Adrenal gland (tissue), 19 donors: ENCODE measurements at places on chromosomes 12 and 14.

DNA sequence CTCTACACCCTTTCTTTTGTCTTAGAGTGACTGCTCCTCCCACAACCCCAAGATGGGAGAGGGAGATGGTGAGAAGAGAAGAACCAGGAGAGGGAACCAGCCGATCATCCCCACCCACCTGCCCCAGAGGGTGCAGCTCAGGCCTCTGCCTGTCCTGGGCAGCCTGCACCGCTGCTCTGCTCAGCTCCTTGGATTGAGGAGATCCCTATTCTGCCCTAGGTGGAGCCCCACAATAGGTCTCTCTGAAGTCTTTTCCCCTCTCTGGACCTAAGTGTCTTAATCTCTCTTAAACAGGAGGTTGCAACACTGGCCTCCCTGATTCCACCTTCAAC lies 2.2 kb downstream of the ANKRD33 start:
- peak; percentile 2 for DNase-seq

DNA sequence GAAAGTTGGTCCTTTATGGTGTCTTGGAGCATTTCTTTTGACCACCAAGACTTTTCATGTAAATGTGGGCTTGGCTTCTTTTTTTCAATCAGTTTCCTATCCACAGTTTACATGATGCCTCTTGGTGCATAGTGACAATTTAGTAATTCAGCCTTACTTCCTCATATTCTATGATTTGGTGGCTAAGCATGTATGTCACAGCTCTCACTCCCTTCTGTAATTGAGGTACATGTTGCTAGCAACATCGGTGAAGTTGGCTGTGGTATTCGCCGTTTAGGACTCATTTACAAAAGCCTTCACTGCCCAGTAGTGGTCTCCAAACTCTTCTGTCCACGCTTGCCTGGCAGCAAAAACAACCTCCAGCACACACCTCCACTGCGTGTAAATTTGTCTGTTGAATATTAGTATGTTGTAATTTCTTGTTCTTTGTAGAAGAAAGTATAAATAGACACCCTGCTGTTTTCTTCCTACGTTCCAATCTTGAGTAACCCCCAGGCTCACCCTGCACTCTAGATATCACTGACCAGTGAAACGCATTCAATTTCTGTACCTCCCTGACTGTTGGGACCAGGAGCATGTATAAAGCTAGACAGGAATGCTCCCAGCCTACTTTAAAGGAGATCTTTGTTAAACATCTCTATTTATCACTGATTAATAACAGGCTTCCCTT lies 90.4 kb downstream of the PPP2R5C start:
- DNase-seq = no peak

DNA sequence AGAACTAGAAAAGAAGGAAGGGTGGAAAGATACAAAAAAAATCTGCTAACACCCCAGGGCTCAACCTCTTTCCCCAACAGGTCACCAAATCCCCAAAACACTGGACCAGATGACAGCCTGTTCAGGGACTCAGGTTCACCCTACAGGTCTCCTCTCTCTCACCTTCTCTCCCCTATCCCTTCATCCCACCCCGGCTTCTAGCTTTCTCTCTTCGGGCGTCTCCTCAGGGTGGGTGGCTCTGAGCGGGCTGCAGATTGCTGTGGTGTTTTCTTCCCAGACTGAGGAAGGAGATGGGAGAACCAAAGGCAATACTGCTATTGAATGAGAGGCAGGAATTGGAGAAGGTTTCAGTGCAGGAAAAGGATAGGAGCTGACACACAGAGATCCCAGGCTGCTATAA lies 39.3 kb downstream of the ANO2 start:
- DNase-seq = no peak

GRCh38 chr14:73809391-73809790 lies 42.2 kb upstream of the PTGR2 start:
- no peak for DNase-seq

GRCh38 chr14:64891839-64892375 lies 12.2 kb upstream of the SPTB start:
- peak; percentile 34 for DNase-seq

DNA sequence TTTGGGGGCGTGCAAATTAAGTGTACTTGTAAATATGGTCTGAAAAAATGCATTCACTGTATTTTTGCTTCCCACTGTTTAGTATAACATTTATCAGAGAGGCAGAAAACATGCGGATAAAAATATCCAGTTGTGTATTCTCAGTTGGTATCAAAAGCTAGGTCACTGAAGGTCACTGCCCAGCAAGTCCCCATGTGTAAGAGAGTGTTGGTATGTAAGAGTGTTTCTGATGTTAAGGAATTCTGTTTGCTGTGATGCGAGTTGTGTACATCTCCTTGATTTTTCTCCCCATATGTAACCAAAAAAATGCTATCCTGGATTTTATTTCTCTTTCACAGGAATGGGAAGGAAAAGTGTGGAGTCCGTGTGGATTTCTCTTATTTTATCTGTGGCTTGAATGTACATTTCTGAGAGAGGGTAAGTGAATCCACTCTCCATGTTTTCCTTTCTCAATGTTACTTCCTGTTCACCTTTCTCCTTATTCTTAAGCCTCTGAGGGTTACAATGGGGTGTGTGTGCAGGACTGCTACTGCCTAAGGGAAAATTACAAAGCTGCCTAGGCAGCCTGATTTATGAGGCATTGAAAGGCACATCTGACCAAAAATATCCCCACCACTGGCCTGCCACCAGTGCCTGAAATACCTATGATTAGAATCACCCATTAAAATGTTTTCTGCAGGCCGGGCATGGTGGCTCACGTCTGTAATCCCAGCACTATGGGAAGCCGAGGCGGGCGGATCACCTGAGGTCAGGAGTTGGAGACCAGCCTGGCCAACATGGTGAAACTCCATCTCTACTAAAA lies 97.9 kb upstream of the USP44 start:
- no peak for DNase-seq
